ENCODE measurements at places on chromosomes 1 and 21. TPM values are rescaled to one million over a fixed set of nuclear protein-coding genes. Genes with fewer than 3 reads are reported as not detected.

DNA sequence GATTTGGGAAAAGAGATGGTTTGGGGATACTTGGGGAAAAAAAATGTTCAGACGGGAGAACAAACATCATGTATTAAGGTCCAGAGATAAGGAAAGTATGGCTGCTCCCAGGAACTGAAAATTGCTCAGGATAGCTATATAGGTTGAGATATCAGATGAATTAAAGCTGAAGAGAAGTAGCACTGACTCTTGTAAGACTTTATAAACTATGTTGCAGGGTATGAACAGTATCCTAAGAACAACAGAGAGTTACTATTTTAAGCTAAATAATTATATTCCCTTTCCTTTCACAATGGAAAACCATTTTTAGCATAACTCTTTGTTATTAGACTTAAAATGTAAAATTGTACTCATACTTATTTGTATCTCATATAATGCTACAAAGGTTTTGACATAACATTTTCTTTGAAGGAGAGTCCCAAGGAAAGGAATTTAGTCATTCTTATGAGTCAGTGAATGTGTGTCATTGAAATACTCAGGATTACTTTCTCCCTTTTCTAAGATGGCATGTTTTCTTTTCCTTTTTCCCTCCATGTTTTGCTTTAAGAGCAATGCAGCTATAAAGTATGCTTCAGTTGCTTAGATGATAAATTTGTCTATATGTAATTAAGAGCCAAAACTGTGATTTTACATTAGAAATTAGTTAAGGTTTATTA, 139.4 kb upstream of the KIAA1614 start:
- DNase-seq, result no peak

GRCh38 chr1:229844675-229845074, 218.6 kb downstream of the URB2 start:
- DNase-seq, result no peak

- DNase-seq, result no peak
These were observed 14.9 kb upstream of the TNNI1 start for GRCh38 chr1:201436393-201436792.

DNA sequence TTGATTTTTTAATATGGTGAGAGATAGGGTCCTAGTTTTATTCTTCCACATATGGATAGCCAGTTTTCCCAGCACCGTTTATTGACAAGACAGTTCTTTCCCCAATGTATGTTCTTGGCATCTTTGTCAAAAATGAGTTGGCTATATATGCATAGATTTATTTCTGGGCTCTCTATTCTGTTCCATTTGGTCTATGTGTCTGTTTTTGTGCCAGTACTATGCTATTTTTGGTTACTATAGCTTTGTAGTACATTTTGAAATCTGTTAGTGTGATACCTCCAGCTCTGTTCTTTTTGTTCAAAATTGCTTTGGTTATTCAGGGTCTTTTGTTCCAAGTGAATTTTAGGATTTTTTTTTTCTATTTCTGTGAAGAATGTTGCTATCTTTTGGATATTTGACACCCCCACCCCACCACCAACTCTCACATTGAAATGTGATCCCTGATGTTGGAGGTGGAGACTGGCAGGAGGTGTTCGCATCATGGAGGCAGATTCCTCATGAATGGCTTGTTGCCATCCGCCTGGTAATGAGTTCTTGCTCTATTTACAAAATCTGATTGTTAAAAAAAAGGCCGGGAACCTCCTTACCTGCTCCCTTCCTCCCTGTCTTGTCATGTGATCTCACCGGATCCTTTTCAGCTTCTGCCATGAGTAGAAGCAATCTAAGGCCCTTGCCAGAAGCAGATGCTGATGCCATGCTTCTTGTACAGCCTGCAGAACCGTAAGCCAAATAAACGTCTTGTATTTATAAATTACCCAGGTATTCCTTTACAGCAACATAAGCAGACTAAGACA, 54.8 kb upstream of the KRTAP19-8 start:
- DNase-seq, result no peak

DNA sequence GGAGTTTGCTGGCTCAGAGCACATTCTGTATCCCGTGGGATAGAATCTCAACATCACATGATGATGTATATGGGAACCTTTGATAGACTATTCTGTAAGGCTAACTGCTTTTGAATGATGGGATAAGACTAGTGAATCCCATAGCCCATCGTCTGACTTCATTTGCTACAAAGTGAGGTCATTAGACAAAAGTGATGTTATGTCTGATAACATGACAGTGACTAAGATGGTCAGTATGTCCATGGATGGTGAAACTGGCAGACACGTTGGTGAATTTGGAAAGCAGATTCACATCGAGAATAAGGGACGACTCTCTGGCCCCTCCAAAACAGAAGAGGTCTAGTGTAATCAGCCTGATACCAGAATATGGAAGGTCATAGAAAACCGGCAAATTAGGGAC, 108.4 kb downstream of the HHAT start:
- DNase-seq, result no peak

DNA sequence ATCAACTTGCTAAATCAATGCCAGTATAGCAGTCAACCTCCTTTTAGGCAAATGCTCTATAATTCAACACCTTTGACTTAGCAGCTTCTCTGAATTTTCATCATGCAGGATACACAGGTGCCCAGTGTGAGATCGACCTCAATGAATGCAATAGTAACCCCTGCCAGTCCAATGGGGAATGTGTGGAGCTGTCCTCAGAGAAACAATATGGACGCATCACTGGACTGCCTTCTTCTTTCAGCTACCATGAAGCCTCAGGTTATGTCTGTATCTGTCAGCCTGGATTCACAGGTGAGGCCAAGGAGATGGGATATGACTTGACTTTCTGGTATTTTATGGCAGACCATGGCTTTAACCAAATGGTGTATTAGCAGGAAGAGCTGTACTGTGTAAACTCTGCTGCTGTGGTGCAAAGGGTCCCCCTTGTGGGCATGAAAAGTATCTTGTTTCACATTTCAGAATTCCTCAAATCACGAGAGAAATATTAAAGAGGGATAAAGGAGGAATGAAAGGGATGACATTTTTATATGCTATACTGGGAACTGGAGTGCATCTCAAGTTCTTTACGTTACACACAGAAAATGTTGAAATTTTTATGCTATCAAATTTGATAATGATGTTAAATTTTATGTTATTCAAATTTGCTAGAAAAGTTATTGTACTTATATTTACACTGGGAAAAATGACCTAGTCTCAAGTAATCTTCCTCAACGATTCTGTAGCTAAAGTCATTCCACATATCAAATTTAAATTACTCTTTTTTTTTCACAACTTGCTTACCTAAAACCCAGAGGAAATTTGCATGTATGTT, 88.9 kb downstream of the CRB1 start:
- no peak for DNase-seq

DNA sequence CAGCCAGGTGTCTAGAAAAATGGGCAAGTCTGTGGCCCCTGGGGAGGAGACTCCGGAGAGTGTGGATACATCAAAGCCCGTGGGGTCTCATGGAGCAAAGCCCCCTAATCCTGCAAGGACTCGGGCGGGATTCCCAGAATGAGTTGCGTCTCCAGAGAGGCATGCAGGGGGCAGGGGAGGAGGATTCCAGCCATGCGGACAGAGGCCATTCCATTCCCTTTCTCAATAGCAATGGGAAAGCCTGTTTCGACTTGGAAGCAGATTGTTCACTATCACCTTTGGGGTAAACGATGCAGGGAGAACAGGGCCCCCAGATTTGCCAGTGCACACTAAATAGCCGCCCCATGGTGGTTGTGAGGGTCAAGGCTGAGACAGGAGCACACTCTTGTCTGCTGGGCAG, 15.4 kb upstream of the PRDM15 start:
- no peak for DNase-seq

Gene ODR4
- total RNA-seq, result 57.1 TPM

GRCh38 chr21:40243685-40244084, 376.4 kb downstream of the PCP4 start:
- DNase-seq, result no peak

Gene SLC22A15
- total RNA-seq, result 6.6 TPM

- DNase-seq, result no peak
These were observed 419.5 kb downstream of the LRRIQ3 start for GRCh38 chr1:73778471-73778870.

Gene RGS13
- total RNA-seq, result 3.4 TPM

Gene PADI1
- 0.16 TPM for total RNA-seq

- DNase-seq, result no peak
These were observed 393.9 kb downstream of the PLPP3 start for GRCh38 chr1:56185493-56185892.

DNA sequence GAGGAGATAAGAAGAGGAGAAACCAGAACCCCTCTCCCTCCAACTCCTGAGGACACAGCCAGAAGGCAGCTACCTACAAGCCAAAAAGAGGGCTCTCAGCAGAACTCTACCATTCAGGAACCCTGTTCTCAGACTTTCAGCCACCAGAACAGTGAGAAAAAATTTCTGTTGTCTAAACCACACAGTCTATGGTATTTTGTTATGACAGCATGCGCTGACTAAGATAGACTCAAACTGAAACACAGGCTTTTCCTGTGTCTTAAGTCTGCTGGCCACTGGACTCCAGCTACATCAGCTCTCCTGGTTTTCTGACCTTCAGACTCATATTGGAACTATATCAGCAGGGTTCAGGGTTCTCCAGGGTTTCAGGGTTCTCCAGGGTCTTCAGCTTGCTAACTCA, 126.5 kb upstream of the TNFSF4 start:
- no peak for DNase-seq

Gene WLS
- total RNA-seq, result 98.7 TPM

DNA sequence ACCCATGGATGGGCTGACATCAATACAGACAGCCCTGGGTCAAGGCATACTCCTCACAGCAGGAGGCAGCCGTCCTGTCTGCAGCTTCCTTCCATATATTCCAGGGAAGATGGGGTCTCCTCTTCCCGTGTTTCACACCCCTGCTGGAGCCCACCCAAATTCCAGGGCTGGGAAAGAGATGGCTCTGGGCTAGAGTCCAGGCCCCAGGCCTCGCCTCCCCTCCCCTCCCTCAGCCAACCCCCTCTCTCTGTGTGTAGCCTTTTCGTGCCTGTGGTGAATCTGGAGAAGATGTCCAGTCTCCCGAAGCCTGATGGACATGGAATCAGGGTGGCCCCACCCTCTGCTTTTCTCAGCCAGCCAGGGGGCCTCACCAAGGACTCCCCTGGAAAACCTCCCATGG, 3.6 kb downstream of the ATXN7L2 start:
- DNase-seq, result no peak

Gene RGS5
- 197 TPM for total RNA-seq

Gene FNBP1L
- total RNA-seq, result 71.4 TPM

Gene RRP1
- total RNA-seq, result 12.3 TPM

Gene PACC1
- total RNA-seq, result 5.3 TPM

GRCh38 chr1:228804640-228805413, 69.5 kb downstream of the RHOU start:
- DNase-seq, result peak; percentile 81

Gene TMCO4
- 12.7 TPM for total RNA-seq

DNA sequence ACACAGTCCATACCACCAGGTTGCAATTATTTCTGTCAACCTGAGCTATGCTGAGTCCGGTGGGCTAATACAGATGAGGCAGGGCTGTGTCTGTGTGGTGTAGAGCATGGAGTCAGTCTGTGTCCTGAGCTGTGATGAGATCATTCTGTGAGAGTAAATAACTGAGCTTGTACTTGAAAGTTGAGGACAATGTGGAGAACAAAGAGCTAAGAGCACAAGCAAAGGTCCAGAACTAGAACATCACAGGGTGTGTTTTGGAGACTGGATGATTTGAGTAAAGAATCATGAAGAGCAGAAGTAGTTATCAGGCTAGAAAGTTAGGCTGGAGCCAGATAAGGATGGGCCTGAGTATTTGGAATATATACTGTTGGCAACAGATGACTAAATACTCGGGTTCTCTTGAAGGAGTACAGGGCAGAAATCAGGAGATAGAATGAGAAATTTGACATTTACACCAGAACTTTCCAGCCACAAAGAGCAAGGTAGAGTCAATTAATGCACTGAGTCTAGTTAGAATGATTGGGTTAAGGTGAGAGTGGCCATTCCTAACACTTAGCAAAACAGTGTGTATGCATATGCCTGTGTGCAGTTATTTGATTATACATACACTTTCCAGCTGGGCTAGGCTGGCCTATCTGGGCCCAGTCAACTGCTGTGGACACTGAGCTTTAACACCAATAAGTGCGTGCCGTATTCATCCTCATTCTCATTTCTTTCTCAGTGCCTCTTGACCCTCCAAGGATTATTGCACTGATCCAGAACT, 48.8 kb downstream of the LEPR start:
- no peak for DNase-seq

GRCh38 chr1:151803164-151803563, 2.1 kb downstream of the LINGO4 start:
- no peak for DNase-seq

- no peak for DNase-seq
These were observed 120.1 kb upstream of the CAMK1G start for GRCh38 chr1:209463441-209463840.

- DNase-seq, result no peak
These were observed 47.0 kb downstream of the NAV1 start for GRCh38 chr1:201585901-201586300.

Gene VPS26C
- total RNA-seq, result 47.3 TPM

GRCh38 chr1:16612332-16613172, 812 bp downstream of the NBPF1 start:
- DNase-seq, result peak; percentile 79

Gene KRTAP13-2
- total RNA-seq, result not detected

- no peak for DNase-seq
These were observed 50.9 kb downstream of the PCNT start for GRCh38 chr21:46374761-46375389.

DNA sequence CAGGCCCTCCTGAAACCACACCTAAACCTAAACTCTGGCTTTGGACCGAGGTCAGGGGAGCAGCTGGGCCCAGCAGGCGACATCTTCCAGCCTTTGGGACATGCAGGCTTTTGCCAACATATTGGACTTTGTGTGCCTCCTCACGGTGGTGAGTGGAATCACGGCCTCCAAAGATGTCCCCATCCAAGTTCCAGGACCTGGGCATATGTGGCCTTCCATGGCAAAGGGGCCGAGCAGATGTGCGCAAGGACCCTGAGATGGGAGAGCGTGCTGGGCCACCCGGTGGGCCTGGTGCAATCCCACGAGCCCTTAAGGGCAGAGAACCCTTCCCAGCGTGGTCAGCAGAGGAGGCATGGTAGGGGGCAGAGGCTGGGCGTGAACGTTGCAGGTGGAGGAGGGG, 160.8 kb upstream of the C1orf174 start:
- no peak for DNase-seq

GRCh38 chr1:230668227-230668626, 25.9 kb downstream of the COG2 start:
- DNase-seq, result no peak

Gene SPRR4
- total RNA-seq, result not detected

Gene C1orf226
- total RNA-seq, result 1.4 TPM

DNA sequence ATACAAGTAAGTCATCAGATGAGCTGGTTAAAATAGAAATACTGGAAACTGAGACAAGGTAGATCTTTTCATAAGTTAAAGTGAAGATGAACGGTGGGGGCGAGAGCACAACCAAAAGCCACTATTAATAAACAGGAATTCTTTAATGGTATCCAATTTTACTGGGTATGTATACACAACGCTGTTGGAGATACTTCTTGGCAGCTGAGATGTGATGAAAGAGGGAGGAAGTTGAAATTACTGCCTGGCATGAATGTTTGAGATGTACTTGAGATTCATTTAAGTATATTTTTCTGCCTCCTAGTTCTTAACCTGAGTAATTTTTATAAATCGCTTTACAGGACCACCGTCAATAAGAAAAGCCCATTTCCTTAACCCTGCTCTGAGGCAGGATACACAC, 110.0 kb upstream of the ZRANB2 start:
- no peak for DNase-seq

Gene FMO4
- 13.8 TPM for total RNA-seq
